Stimulated activated CD4-positive, alpha-beta T cell treated with anti-CD3 and anti-CD28 coated beads, Interleukin-1b, Interleukin-23, amount 100 ng/mL, for 24 hours (primary cell): ENCODE measurements at places on chromosomes 13 and 19.

- no peak for DNase-seq
These were observed 51.1 kb downstream of the KCNC3 start for GRCh38 chr19:50277966-50278580.

GRCh38 chr13:102584434-102584833, 12.4 kb upstream of the TPP2 start:
- DNase-seq, result no peak

DNA sequence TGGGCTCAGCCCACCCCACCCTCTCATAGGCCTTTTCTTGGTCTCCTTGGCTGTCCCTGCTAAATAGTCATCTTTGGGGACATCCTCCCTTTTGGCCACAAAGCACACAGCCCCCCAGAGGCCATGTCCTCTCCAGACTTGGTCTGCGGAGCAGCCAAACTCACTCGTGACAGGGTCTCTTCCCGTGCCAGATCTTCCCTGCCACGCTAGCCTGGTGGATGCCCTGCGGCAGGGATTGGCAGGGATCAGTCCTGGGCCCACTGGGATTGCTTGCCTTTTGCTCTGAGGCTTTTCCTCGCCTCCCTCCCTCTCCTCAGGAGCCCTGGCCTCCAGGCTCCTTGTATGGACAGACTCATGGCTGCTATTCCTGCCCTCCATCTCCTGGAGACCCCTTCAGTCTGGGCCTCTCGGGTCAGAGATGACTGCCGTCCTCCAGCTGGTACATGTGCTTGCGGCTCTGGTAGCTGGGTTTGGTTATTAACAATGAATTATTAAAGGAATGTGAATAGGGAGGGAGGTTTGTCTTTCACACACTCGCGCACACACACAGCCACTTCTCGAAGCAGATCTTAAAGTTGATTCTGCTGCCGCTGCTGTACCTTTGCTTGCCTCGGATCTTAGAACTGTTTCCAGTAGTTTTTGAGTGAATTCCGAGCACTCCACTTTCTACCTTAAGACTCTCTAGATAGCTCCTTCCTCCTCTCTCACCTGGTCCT, 45.1 kb downstream of the NFIX start:
- no peak for DNase-seq

- DNase-seq, result no peak
These were observed 677 bp downstream of the TGDS start for GRCh38 chr13:94595001-94595949.

DNA sequence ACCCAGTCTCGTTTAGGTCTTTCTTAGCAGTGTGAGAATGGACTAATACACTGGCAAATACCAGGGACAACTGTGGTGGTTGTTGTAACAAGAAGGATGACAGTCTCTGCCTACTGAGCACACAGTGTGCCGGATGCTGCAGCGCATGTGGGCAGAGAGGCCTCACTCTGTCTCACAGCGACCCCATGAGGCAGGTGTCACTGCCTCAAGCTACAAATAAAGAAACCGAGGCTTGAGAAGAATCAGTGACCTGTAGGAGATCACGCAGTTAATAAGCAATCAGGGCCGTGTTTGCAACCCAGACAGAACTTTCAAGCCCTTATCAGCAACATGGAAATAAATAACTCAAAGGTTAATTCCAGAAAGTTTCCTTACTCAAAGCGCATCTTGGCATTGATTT, 40.5 kb upstream of the GAS6 start:
- no peak for DNase-seq

DNA sequence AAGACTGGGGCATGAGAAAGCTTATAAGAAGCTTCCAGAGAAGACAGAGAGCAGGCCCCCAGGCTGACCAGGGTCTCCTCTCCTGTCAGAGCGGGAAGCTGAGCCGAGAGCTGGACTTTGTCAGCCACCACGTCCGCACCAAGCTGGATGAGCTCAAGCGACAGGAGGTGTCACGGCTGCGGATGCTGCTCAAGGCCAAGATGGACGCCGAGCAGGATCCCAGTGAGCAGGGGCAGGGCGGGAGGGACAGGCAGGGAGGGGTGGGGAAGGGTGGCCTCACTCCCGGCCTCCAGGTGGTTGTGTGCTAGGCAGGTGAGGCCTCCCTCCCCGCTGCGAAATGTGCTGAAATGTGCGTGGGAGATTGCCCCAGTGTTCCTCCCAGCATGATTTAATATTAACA, 5.6 kb downstream of the NUCB1 start:
- no peak for DNase-seq

- no peak for DNase-seq
These were observed 8.2 kb upstream of the UPK1A start for GRCh38 chr19:35657904-35658700.

DNA sequence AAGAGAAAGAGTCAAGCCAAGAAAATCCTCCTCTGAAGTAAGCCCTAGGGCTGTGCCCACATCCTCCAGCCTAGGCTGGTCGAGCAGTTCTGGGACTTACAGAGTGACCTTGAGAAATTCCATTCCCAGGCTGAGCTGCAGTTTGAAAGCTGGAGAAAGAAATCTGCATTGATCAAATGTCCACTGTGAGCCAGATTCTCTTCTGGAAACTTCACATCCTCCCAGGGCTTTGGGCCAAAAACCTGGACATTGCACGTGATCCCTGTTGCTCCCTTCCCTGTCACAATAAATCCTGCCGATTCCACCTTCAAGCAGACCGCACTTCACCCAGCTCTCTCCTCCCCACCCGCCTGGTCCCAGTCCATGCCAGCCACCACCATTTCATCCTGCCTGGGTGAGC, 15.7 kb downstream of the TMEM143 start:
- no peak for DNase-seq

- no peak for DNase-seq
These were observed 7.4 kb upstream of the ZSCAN5A start for GRCh38 chr19:56321989-56322440.

GRCh38 chr19:30074096-30074495, 132.1 kb downstream of the URI1 start:
- no peak for DNase-seq

- DNase-seq, result no peak
These were observed 42.5 kb downstream of the WDFY2 start for GRCh38 chr13:51626749-51627148.

DNA sequence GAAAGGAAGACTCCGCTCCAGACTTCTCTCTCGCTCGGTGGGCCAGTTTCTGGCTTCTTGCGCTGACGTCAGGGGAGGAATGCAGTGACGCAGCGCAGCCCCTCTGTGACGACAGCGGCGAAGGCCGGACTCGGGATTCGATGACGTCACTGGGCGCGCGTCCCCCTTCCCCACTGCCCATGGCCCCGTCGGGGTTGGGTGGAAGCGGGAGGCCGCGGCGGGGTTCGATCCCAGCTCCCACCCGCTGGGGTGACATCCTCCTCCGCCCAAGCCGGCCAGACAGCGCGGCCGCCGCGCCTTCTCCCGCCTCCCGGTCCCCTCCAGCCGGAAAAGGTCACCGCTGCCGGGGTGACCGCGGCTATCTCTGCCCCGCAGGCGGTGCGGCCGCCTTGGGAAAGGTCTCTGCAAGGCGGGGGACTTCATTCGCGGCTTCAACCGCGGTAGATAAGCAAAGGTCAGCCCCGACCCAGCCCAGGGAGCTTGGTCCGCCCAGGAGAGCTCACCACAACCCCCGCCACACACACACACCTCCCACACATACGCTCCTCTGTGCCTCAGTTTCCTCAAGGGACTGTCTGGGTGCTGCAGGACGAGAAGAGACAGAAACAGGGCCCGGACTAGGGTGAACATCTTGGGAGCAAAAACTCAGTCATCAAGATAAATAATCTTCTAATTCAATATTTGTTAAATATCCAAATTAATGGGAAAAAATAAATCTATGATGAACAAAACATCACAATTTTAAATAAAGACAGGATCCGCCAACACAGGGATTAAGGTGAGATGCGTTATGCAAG, 844 bp upstream of the RFX1 start:
- no peak for DNase-seq

DNA sequence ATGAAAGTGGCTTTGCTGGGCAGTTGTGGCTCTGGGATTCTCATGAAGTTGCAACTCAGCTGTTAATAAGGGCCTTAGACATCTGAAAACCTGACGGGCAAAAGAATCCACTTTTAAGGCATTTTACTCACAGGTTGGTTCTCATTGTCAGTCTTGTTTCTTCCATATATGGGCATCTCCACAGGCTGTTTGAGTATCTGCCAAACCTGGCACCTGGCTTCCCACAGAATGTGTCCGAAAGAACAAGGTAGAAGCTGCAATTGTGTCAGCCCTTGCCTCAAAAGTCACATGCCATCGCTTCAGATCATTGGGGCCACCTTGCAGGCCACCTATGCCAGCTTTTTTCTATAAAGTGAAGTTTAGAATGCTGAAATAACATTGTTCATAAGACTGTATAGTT, 102.4 kb downstream of the KCTD12 start:
- DNase-seq, result no peak

GRCh38 chr13:111017755-111018459, 97.2 kb upstream of the ARHGEF7 start:
- DNase-seq, result no peak

DNA sequence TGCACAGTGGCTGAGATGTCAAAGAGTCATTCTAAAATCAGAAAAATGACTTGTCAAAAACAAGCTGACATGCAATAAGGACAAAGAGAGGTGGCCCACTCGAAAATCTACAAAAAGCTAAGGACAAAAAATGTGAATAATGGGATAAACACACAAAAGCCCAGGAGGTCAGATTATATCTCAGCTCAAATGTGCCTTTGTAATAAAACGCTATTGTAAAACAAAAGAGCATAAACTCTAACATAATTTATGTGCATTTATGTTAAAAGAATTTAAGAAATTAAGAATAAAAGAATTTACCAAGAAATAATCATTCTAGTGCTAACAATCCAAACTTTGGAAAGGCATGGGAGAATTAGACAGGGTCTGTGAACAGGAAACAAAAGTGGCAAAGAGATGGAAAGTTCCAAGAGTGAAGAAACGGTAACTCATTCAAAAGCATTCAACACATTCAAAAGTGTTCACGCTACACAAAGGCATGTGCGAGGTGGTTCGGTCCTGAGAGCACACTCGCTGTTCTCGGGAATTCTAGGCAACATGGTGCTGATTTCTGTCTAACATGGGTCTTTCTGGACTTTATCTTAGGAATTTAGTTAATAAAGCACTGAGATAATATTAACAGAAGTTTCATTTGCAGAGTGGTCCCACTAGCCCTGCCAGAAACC, 197.7 kb downstream of the KATNAL1 start:
- no peak for DNase-seq

DNA sequence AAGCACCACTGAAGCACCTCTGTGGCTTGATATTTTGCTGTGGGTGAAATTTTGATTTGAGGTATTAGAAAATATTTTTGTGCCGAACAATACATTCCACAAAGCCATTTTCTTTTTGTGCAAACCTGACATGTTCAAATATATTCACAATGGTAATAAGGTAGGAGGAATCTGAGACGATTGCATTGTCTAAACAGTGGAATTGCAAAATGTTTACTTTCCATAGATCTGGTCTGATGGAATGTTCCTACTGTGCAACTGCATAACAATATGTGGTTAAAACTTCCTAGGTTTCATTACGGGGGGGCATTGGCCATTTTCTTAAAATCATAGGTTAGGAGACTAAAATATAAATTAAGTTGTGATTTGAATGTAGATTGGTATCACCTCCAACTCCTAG, 42.7 kb upstream of the AKAP11 start:
- no peak for DNase-seq

DNA sequence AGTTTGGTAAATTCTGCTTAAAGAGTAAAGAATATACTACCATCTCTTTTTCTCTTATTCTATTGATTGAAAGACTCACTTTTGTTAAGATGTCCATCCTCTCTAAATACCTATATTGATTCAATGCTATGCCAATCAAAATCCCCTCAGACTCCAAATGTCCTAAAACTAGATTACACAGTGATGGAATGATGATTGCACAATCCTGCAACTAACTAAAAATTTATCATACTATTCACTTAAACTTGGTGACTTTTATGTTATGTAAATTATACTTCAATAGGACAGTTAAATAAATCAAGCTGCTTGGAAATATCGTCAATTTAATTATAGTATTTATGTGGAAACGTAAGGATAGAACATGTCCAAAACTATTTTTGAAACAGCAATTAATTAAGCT, 2765.1 kb upstream of the PCDH20 start:
- no peak for DNase-seq

DNA sequence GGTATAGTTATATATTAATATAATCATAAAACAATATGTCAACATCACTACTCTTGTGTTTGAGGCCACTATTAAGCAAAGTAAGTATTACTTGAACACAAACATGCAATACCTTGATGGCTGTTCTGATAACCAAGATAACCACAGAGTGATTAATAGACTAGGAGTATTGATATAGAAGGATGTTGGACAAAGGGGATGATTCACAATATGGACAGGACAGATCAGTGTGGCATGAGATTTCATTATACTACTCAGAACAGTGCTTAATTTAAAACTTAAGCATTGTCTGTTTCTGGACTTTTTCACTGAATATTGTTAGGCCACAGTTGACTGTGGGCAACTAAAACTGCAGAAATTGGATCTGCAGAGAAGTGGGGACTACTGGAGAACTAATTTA, 384.2 kb downstream of the SLITRK1 start:
- DNase-seq, result no peak

DNA sequence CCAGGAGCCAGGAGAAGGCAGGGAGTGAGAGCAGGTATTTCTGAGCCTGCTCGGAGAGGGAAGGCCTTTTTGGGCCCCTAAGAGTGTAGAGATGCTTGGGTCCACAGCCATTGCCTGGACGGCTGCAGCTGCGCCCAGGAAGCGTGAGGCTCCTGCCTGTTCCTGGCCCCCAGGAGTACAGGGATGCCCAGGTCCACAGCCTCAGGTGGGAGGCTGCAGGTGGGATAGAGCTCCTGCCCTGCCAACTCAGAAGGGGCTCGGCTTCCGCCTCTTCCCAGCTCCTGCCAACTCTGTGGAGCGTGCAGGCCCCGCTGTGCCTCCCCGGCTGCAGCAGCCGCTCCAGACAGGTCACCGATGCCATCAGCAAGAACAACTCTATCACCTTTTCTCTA, 351.0 kb upstream of the PCDH20 start:
- DNase-seq, result no peak

DNA sequence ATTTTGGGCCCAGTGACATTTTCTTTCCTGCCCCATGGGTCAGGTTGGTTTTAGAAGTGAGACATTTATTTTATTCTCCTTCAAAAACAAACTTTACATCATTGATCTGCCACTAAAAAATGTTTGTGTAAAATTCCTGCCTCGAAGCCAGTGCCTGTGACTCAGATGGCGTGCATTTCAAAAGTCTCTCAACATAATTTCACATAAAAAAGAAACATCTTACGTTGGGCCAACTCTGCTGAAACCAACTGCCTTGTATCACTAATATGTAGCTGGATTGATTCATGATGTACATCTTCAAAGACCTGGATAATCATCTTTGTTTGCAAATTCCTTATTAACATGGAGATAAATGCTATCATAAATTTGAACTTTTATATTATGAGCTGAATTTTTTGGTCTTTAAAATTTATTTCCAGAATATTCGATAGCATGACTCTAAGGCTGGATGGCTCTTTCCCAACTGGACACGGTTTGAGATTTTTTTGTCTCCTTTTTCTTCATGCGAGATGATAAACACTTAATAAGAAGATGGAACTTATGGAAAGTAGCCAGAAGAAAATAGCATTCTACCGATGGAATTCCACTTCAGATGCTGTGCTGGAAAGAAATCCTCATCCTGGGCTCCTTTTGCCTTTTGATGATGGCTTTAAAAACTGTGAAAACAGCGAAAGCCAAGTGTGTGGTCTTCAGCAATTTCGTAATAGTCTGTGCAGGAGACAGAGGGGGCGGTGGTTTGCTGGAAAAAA, 420.5 kb downstream of the FGF9 start:
- DNase-seq, result no peak

- no peak for DNase-seq
These were observed 15.2 kb downstream of the ZNF331 start for GRCh38 chr19:53553156-53553555.

GRCh38 chr13:102947745-102948405, 102.0 kb downstream of the ERCC5 start:
- DNase-seq, result no peak

GRCh38 chr19:47075179-47075810, 26.9 kb upstream of the TMEM160 start:
- no peak for DNase-seq
